Bronchial epithelial cell (primary cell): ENCODE measurements at places on chromosomes 11 and 22.

- no peak for DNase-seq
These were observed 29.0 kb downstream of the SPATA19 start for GRCh38 chr11:133816146-133816870.

GRCh38 chr11:69277074-69277809 lies 16.7 kb upstream of the MYEOV start:
- DNase-seq = no peak

GRCh38 chr22:44371741-44372525 lies 59.2 kb upstream of the SHISAL1 start:
- no peak for DNase-seq

GRCh38 chr11:1087279-1087960 lies 12.7 kb downstream of the MUC2 start:
- DNase-seq = no peak

GRCh38 chr11:64758330-64759079 lies 1.3 kb downstream of the PYGM start:
- DNase-seq = no peak

DNA sequence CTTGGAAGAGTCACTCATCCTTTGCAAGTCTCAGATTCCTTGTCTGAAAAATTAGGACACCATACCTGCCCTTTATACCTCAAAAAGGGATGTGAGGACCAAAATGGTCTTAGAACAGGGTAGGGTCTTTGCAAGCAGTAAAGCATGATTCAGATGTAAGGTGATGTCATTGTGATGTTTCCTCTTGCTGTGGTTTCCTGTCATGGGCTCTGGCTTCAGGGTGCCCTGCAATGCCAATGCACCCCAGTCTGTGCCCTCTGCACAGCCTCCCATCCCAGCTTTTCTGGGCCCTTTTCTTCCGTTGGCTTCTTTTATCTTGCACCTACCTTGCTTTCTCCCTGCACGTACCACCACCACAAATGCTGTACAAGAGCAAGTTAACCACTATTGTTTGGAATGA lies 87.8 kb upstream of the NNMT start:
- DNase-seq = peak; percentile 44
